ENCODE measurements at places on chromosomes 7 and 10.

DNA sequence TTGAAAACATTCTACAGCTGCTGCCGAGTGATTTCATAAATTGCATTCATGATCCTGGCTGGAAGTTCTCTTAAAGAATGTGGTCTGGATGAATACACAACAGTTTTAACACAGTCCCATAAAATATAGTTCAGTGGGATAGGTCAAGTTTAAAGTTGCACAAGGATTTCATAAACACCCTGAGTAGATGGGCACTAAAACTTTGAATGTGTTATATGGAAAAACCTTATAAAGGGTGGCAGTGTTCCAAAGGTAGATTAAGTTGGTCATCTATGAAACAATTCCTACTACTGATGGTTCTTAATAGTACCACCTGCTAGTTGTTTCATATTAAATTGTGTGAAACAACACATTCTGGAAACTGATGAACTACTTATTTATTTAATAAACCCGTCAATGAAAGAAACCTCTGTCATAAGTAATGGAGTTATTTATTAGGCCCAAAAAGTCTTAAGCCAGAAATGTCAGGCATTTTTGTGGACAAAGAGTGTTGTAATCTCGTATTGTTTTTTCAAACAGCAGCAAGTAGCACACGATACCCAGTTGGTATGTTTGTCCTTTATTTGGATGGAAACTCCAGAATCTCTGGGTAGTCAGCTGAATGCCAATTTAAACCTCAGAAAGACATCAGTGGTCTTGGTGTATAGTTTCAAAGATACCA, 14.3 kb upstream of the RPA3 start:
- DNase-seq = peak; percentile 70

- DNase-seq = no peak
Measured at GRCh38 chr10:128869101-128869749, 597.8 kb upstream of the MGMT start.

DNA sequence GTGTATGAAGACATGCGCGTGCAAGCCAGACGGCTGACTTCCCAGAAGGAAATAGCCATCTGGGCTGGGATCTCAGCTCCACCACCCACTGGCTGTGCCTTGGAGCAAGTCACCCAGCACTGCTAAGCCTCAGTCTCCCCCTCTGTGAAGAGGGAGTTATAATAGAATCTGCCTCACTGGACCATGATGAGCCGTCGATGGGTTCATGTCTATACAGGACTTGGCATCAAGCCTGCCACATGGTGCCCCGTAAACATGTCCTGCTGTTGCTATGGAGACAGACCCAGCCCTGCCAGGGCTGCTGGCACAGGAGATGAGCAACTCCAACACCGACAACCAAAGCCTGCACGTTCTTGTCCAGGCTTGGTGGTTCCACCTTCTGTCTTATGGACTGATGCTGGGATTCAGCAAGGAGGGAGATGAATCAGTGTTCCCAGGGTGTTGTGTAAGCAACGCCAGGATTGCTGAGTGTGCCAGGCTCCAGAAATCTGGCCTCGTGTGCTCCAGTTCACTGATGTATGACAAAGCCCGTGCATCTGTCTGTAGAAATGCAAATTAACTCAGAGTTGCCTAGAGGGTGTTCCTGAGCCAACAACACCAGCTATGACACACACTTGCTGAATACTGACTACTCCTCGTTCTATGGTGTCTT, 5.6 kb downstream of the GPR15LG start:
- no peak for DNase-seq

GRCh38 chr10:124653811-124654651, 90.1 kb downstream of the FAM53B start:
- DNase-seq = no peak

GRCh38 chr7:109821156-109821555, 1251.5 kb downstream of the DNAJB9 start:
- DNase-seq = no peak

GRCh38 chr7:14071045-14071444, 81.6 kb upstream of the ETV1 start:
- no peak for DNase-seq

- peak; percentile 90 for DNase-seq
Measured at GRCh38 chr10:119784340-119785067, 58.7 kb downstream of the INPP5F start.

DNA sequence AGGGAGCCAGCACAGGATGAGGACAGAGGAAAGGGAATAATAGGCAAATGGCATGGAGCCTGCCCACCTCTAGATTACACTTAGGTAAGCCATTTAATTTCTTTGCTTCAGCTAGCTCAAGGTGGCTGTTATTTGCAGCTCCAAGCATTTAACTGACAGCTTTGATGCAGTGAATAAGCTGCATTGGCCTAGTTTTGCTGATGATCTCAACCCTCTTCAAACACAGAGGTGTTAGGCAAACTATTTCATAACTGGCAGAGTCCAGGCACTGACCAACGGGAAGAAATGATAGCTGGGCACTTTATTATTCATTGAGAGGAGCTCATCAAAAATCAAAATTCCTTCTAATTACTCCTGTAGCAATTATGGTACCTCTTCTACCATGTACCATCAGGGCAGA, 317.4 kb downstream of the BMPER start:
- DNase-seq = no peak

GRCh38 chr10:12531305-12532220, 182.2 kb downstream of the CAMK1D start:
- no peak for DNase-seq

DNA sequence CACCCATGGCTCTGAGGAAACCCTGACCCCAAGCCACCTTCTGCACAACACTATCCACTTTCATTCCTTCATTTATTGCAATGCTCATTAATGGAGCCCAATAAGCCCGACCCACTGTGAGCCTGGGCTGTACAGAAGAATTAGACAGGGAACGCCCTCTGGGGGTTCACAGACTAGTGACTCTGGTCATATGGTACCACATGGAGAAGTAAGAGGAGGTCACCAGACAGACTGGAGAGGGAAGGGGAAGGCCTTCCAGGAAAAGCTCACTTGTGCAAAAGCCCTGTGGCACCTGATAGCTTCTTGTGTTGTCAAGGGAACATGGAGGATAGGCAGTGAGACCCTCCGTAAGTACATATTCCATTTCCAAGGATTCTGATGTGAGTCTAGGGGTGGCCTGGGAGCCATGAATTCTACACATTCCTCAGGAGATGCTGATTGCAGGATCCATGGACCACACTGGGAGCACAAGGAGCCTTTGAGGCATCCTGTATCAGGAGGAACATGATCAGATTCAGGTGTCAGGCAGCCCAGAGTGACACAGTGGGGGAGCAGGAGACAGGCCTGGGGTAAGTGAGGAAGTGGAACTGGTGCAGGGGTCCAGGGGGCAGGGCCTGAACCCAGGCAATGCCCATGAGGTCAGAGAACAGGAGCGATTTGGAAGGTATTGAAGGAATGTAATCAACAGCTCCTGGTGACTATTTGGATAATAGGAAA, 19.9 kb downstream of the TMEM72 start:
- DNase-seq = no peak

GRCh38 chr10:70169649-70170364, 507 bp downstream of the SAR1A start:
- DNase-seq = no peak

GRCh38 chr10:105288613-105289012, 647.5 kb downstream of the SORCS3 start:
- DNase-seq = no peak
